Stimulated activated CD8-positive, alpha-beta memory T cell treated with anti-CD3 and anti-CD28 coated beads, Interleukin-2, amount 100 ng/mL, for 1 hour (primary cell): ENCODE measurements at places on chromosomes 7 and 10.
A peak's percentile ranks its signal among the peaks of the same experiment; 100 is the strongest.

DNA sequence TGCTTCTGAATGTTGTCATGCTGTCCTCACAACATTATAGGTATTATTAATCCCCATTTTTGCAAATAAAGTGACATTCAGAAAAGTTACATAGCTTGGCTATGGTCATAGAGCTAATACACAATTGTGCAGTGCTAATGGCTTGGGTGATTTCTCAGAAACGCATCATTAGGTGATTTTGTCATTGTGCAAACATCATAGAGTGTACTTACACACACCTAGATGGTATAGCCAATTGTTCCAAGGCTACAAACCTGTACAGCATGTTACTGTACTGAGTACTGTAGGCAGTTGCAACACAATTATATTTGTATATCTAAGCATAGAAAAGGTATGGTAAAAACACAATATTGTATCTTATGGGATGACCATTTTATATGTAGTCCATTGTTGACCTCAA is 91.0 kb downstream of the BTAF1 start:
- no peak for DNase-seq

DNA sequence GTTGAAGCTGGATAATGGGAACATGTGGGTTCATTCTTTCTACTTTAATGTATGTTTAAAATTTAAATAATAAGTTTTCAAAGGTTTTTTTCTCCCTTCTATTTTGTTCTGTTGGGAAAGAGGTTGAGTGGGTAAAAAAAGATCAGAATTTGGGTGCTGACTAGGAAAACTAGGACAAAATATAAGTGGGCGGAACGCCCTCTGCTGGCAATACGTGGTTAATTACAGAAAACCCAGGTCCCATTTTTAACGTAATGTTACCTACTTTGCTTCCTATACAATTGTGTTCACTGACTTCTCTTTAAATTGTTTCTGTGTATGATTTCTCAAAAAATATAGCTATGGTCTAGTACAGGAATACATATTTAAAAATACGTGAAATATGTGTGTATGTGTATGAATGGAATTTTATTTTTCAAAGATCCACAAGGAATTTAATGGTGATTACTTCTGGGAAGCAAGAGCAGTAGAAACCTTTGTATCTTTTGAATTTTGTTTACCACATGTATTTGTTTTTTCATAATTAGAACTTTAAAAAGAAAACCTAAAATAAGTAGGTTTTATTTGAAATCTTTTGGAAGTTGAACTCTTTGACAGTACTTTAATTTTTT is 8.7 kb downstream of the ECD start:
- DNase-seq = peak; percentile 39

DNA sequence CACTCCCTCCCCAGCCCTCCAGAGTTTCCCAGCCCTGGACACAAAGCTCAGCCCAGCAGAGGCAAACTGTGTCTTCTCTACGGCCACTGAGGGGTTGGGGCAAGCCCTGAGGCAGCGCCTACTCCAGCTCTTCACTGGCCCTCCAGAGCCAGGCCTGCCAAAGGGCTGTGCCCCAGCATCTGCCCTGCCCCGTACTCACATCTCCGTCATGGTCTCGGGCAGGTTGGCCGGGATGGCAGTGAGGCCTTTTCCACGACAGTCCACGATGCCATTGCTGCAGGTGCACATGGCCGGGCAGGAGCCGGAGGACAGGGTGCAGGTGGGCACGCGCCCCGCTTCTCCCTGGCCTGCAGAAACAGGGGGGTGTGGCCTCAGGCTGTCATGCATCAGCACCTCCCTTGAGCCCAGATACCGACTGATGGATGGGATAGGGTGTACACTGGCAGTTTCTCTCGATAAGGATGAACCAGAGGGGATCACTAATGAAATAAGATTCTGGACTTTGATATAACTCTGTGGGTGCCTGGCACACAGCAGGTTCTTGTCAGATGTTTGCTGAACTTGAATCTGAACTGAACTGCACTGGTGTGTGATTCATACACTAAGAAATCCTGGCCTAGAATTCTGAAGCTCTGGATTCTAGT is 125.2 kb downstream of the SLIT1 start:
- DNase-seq = no peak

GRCh38 chr10:52216852-52217251 is 97.2 kb upstream of the DKK1 start:
- no peak for DNase-seq

DNA sequence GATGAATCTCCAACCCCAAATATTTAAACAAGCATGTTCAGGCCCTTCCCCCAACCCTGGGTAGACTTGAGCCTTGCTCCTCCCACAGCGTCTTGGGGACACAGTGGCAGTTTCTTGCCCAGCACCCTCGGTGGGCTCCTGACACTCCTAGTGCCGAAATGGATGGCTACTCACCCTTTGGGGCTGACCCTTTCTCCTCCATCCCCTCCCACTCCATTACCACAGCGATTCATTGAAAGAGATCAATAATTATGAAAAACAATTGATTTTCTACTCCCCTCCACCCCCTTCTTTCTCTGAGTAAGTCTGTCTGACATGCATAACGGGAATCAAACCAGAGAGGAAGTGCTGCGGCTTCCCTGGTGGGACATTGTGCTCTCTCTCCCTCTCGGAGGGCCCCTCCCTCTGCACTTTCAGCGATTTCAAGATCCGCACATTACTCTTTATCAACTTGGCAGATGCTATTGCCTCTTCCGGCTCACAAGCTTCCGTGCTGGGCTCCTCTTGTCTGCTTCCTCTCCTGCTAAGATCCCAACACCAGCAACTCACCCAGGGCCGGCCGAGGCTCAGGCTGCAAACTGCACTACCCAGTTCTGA is 79.0 kb upstream of the PLXNA4 start:
- peak; percentile 6 for DNase-seq

- DNase-seq = no peak
Observed at GRCh38 chr10:52542906-52543305, 228.8 kb downstream of the DKK1 start.
